ENCODE measurements at places on chromosomes 7 and 10.

- DNase-seq, result no peak
These were observed 71.9 kb downstream of the POT1 start for GRCh38 chr7:124857672-124858235.

- peak; percentile 83 for DNase-seq
These were observed 65.7 kb downstream of the TSPAN12 start for GRCh38 chr7:120792091-120792860.

DNA sequence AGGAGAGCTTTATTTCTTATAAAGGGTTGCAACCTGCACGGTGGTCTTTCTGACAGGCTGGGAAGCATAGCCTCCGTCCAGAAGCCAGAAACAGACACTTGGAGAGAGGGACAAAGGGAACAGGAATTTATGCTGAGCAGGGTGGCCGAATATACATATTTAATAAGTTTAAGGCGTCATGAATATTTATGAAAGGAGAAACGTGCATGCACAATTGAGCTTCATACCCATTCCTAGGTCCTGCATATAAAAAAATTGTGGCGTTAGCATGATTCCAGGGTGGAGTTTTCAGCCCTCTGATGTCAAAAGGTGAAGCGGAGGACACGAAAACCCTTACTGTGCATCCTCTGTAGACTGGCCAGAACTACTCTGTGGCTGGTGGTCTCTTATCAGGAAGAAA is 10.7 kb downstream of the CCDC126 start:
- DNase-seq, result no peak

DNA sequence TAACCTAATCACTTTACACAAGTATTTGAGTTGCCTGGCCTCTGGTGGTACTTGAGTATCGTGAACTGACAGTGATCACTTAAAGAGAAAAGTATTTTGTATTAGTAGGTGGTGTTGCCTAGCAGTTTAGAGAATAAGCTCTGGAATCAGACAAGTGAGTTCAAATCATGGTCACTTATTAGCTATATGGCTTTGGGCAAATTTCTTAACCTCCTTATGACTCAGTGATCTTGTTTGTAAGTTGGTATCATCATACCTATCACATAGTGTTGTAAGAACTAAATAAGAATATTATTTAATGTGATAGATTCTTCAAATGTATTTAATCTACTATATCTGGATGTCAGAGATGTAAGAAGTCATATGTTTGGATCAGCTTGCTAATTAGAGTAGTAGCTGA is 163.8 kb downstream of the RNF133 start:
- DNase-seq, result no peak

GRCh38 chr10:122499491-122499941 is 38.2 kb downstream of the HTRA1 start:
- DNase-seq, result no peak

DNA sequence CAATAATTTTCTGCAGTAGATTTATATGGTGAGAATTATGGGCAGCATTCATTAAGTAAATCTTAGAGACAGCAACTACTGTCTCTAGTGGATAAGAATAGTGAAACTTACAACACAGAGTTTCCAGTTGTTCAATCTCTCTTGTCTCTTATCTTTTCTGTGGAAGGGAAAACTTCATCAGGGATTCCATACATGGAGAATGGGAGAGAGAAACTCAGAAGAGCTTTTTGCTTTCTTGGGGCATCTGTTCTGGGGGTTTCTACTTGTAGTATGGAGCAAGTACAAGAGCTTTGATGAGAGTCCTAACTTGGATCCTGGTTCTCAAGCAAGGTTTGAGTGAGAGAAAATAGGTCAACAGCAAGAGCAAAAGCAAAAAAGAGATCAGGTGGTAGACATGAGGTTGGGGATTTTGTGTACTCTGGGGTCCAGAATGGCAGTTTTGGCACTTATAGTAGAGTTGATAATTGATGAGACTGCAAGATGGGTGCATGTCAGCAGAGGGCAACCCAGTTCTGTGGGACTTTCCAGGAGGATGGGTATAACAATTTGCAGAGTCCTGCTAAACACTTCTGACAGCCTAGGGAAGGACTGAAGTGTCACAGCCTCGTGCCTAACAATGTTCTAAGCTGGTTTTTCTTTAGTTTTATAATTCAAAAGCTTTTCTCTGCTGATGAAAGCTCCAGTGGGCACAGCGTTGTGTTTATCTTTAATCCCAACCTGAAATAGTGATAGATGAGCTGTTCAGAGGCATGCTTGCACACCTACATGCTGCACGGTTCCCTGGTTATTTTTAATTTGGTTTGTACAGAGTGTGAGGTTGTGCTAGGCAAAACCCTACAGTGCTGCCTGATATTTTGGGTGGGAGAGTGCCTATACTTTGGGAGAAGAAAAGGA is 32.0 kb upstream of the STRIP2 start:
- DNase-seq, result no peak

- DNase-seq, result no peak
These were observed 81.5 kb downstream of the LYZL1 start for GRCh38 chr10:29370097-29371092.

DNA sequence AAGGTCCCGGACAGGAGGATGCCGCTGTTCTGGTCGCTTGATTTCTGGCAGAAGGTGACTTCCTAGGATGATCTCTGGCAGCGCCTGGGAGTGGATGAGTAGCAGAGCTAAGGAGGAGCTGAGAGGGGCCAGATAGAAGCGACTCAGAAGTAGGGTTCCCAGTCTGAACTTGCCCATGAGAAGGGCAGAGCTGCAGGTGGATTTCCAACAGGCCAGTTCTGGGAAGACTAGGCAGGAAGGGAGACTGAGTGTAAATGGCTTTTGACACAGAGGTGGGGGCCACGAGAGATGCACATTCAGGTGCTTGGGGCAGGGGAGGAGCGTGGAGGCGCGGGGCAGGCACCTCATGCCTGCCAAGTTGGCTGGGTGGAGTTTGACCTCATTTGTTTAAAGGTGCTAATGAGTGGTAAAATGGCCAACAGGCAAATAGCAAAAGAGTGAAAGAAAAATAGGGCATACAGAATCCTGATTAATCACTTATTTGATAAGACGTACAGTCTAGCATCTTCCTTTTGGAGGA is 58.8 kb downstream of the SHH start:
- DNase-seq, result no peak

GRCh38 chr10:61950449-61951143 is 49.1 kb downstream of the ARID5B start:
- DNase-seq, result no peak

- no peak for DNase-seq
These were observed 56.9 kb upstream of the TNKS2 start for GRCh38 chr10:91741356-91741755.

GRCh38 chr7:129875745-129876411 is 76.9 kb downstream of the UBE2H start:
- DNase-seq, result no peak

GRCh38 chr10:121284936-121285335 is 313.3 kb downstream of the FGFR2 start:
- no peak for DNase-seq

DNA sequence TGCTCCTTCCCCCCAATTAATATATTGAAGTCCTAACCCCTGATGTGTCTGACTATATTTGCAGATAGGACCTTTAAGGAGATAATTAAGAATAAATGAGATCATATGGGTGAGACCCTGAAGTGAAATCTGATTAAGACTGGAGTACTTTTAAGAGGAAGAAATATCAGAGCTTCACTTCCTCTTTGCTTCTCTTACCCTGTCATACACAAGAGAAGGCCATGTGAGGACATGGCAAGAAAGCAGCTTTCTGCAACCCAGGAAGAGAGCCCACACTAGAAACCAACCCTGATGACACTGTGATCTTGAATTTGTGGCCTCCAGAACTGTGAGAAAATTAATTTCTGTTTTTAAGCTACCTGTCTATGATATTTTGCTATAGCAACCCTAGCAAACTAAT is 44.2 kb downstream of the JMJD1C start:
- no peak for DNase-seq

- no peak for DNase-seq
These were observed 309.9 kb upstream of the IGFBP3 start for GRCh38 chr7:46230990-46231305.

DNA sequence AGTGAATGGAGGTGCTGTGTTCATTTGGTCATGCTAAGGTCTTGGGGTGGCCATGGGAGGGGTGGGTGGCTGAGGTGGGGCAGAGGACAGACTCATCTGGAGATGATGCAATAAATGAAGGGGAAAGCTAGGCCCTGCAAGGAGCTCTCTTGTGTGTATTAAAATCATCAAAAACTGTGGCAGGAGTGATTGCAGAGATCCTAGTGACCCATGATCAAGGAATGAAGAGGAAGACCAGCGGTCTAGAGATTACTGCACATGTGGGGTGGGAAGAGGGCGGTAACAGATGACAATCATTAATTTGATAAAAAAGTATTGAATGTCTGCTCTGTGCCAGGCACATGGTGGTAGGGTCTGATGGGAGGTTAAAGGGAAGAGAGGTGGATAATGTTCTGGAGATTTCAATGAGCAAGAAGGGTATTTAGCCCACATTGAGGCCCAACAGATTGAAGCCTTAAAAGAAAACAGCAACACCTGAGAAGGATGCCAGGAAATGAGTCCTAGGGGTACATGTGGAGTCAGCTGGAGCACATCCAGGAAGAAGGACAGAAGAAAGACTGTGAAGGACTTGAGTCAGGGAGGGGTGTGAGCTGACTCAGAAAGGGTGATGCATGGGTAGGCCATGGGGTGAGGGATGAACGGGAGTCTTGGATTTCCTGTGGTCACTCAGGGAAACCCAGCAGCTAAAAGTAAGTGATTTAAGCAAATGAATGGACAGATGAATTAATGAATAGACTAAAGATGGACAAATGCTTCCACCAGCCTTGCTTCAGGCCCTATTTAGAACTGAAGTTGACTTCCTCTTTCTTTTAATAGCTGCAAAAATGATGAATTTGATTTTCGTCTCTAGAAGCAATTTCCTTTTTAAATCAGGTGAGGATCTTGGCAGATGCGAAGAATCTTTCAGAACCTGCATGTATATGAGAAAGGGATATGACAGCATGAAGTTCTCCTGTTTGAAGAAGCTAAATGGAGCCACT is 83.1 kb upstream of the IGFBP3 start:
- DNase-seq, result no peak

DNA sequence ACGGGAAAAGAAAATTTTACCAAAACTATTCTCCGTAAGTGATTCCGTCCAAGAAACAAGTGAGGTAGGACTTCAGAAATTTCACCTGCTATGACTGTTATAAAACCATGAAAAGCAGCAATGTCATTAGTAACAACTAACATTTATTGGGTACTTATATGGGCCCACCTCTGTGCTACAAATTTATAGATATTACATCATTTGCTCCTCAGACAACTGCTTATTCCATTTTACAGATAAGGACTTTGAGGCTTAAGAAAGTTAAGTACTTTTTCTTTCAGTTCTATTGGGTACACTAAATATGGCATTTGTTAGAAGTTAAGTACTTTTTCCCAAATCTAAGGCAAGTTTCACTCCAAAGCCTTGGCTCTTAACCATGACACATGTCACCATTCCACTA is 36.3 kb downstream of the HACD1 start:
- no peak for DNase-seq

DNA sequence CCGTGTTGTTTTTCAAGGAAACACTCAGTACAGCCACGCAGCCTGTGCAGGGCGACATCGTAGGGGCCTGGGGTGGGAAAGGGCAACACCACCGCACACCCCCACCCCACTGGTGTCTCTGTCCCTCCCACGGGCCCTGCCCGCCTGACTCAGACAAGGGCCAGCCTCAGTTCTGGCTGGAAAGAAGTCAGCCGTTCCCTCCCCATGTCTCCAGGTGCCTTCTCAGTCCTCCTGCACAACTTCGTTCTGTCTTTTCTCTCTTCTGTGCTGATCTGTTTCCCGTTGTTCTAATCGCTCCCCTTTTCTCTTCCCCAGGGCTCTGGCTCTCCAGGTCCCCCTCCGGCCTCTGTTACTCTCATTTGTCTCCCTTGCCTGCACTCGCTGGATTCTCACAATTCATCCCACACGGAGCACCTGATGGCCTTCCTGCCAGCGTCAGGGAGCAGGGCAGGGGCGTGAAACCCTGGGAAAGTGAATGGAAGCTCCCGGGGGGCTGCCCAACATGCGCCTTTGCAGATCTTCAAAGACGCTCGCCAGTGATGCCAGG is 97.7 kb downstream of the WDR37 start:
- DNase-seq, result no peak

- no peak for DNase-seq
These were observed 17.1 kb downstream of the CELF2 start for GRCh38 chr10:11034762-11035161.

DNA sequence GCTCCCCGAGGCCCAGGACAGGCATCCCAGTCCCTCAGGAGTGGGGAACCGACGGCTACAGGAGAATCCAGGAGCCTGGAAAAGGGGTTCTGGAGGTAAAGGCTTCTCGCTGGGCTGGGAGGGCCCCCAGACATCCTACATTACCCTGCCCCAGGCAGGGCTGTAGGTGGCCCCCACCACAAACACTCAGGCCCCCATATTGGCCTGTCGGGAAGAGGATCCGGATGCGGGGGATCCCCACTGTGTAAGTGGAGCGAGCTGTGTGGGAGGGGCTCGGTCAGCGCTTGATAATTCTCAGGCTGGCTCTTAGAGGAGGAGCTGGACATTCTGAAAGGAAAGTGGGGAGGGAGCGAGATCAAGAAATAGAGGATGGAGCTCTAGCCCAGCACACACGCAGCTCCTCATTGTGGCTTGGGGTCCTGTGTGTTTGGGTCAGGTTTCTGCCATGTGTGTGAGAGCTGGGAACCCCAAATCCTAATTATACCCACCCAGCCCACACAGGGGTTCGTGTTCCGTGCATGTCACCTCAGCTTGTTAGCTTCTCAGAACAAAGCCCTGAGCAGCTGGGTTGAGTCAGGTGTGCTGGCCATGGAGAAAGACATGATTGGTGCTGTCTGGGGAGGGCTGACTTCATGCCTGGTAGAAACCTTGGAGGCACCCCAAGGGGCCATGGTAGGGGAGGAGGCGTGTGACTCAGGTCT is 49.4 kb downstream of the ZNF467 start:
- no peak for DNase-seq

- no peak for DNase-seq
These were observed 219.2 kb upstream of the ZNF32 start for GRCh38 chr10:43867667-43868565.

DNA sequence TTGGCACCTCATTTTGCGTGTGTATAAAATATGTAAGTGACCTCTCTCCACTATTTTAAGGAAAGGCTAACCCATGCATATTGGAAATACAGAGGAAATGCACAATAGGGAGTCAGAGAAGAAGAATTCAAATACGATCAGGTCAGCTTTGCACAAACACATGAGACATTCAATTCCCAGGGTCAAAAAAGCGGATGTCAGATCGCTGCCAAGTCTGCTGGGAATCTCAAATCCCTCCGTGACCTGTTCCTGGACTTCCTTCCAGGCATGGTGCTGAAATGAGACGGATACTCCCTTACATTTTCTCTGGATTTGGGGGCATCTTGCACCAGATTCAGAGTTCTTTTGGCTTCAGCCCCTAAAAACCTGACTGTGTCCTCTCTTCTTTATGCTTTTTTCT is 91.9 kb upstream of the PRKCQ start:
- DNase-seq, result no peak

GRCh38 chr10:15083674-15084501 is 4.7 kb downstream of the ACBD7 start:
- no peak for DNase-seq

DNA sequence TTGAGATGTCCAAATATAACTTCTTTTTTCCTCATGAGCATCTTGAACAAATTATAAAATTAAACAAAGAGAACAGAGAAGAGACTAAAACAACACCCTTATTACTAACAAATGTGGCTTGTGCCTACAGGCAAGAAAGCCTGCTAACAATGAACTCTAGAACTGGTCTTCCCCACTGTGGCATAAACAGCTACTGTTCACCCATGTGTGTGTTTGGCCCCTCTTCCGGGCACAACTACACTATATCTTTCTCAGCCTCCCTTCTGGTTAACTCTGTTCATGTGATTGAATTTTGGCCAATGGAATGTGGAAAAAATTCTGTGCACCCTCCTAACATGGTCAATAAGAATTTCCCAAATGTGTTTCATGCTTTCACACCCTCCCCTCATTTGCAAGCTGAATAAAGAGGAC is 117.0 kb downstream of the KBTBD2 start:
- DNase-seq, result no peak

Measured in D341Med (cell line).